ENCODE measurements at places on chromosomes 4 and X. TPM values are rescaled to one million over a fixed set of nuclear protein-coding genes. Genes with fewer than 3 reads are reported as not detected.

FGA gene
- not detected for total RNA-seq

F8A2 gene
- 2.1 TPM for total RNA-seq

NXF2B gene
- not detected for total RNA-seq

AFP gene
- total RNA-seq: not detected

XK gene
- total RNA-seq: 36.8 TPM

HERC5 gene
- total RNA-seq: not detected

EDA gene
- 12.4 TPM for total RNA-seq
